ENCODE measurements at places on chromosomes 6 and 20.

GRCh38 chr6:105966481-105966880 lies 119.7 kb upstream of the PRDM1 start:
- DNase-seq: no peak

DNA sequence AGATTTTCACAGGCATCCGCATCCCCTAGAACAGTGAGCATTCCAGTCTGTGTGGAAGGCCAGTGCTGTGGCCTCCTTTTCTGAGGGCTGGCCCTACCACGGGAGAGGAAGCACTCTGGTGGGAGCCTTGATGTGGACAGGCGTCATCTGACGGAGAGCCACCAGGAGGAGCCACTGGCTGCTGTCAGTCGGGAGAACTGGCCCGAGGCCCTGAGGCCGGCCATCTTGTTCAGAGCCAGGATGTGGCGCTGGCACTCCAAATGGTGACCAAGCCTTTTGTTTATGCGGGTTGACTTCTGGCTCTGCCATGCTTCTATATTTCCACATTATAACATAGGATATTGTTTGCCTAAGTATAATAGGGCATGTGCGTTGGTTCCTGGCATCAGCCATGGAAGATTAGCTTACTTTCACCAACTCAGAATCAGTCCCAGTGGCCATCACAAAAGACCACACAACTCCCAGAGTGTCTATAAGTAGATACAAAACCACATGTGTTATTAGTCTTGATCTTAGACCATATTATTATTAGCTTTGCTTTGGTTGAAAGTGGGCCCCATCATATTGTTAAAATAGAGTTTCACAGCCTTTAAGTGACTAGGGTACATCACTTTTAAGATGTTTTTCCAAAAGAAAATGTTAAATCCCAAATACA lies 273.9 kb upstream of the TAB2 start:
- DNase-seq: no peak

GRCh38 chr6:117034971-117035370 lies 157.9 kb downstream of the RFX6 start:
- DNase-seq: no peak

DNA sequence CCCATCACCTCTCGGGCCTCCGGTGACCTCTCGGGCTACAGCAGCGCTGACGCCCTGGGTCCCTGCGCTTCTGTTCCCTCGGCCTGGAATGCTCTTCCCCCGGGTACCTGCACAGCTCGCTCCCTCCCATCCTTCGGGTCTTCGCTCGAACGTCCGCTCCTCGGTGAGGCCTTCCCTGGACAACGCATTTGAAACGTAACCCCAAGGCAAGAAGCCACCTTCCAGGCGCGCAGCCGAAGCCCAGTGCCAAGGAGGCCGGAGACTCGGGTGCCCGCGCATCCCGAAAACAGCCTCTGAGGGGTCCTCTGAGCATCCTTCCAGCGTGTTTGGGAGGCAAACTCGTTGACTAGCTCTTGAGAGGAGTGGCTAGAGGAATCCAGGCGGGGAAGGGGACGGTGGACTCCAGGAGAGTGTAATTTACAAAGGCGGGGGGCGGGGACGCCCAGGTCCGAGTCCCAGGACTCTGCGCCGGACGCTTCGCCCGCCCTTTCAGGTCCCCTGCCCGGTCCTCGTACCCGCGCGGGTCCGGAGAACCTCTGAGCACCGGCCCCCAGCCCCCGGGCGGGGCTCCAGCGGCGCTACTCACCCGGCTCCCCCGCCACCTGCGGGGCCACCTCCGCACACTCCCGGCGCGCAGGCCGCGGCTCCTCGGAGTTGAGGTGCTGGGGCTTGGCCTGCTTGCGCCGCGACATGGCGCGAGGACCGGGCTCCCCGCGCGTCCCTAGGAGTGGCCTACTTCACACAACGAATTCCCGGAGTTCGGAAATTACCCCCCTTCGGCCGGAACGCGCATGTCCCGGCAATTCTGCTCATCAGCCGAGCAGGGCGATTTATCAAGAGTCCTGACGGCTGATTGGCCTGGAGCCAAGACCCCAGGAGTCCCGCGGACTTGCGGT lies 86.8 kb downstream of the ZFP64 start:
- DNase-seq: no peak

- DNase-seq: no peak
These were observed 115.7 kb upstream of the SALL4 start for GRCh38 chr20:51917886-51918535.

- DNase-seq: no peak
These were observed 6.9 kb upstream of the SMIM28 start for GRCh38 chr6:138370631-138371451.

- DNase-seq: no peak
These were observed 9.4 kb downstream of the MAS1 start for GRCh38 chr6:159899994-159900745.

GRCh38 chr6:12578097-12578496 lies 138.5 kb upstream of the PHACTR1 start:
- no peak for DNase-seq

DNA sequence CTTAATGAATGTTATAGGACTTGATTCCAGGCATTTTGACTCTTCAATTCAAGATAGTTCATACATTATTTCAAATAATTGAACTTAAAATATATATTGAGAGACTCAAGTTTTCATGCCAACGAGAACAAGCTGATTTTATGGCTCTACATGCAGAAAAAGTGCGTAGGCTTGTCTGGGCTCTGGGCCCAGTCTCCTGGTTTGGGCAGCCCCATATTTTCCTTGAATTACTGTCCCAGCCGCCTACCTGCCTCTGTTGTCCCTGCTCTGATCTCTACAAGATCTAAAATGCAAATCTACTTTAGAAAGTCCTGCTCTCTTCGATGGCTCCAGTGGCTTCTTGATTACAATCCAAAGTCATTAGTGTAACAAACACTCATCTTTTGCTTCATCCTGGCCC lies 537.4 kb upstream of the CHD6 start:
- no peak for DNase-seq

GRCh38 chr6:25312703-25313102 lies 33.5 kb downstream of the CARMIL1 start:
- DNase-seq: no peak

GRCh38 chr6:78909391-78909790 lies 42.0 kb downstream of the IRAK1BP1 start:
- no peak for DNase-seq

- DNase-seq: no peak
These were observed 245.1 kb downstream of the ERMARD start for GRCh38 chr6:169996378-169997051.

GRCh38 chr20:3077618-3078134 lies 6.3 kb downstream of the OXT start:
- no peak for DNase-seq

- no peak for DNase-seq
These were observed 5.0 kb downstream of the DST start for GRCh38 chr6:56637640-56638039.

DNA sequence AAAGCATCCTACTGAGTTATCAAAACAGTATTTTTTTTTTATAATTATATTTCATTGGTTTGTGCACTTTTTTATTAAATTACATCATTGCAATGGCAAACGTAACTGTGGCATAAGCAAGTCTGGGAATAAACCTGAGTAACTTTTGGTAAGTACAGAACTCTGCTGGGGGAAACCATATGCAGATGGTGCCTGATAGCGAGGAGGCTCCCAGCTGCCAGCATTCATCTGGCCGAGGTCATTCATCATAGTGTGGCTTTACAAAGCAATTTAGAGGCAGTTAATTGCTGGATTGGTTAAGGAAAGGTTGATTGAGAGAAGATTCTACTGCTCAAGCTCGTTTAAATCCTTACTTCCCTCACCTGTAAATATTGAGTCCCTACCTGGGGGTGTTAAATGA lies 52.6 kb downstream of the HECA start:
- no peak for DNase-seq

DNA sequence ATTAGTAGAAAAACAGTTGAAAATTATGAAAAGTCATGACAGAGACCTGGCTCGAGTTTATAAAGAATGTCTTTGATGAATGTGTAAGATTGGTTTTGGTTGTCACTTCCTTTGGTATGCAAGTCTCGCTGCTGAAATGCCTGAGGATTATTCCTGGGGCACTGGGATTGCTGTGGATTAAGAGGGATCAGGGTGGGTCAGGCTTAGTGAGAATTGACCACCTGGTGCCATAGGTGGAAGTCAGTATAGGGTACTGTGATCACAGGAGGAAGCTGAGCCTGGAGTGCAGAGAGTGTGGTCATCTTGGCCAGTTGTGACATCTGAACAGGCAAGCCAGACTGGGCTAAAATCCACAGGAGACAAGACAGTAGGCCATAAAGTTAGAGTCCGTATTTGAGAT lies 34.9 kb downstream of the CEP43 start:
- DNase-seq: no peak

DNA sequence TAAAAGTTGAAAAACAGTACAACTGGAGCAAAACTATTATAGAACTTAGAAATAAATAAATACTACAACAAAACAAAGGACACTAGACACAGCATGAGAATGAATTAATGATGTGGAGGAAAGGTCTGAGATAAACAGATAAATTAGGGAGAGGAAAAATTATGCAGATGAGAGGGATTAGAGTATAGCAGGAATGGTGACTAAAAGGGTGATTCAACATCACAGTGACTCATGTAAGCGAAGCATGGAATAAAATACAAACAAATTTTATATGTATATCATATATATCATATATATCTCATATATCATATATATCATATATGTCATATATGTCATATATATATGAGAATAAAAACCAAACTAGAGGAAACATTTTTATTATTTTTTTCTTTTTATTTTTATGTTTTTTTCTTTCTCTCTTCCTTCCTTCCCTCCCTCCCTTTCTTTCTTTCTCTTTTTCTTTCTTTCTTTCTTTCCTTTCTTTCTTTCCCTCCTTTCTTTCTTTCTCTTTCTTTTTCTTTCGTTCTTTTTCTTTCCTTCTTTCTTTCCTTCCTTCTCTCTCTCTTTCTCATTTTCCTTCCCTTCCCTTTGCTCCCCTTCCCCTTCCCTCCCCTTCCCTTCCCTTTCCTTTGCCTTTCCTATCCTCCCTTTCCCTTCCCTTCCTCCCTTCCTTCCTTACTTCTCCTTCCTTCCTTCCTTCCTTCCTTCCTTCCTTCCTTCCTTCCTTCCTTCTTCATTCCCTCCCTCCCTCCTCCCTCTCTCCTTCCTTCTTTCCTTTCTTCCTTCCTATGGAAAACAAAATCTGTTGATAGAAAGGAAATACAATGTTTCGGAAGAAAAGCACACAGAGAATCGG lies 1014.6 kb downstream of the GRIK2 start:
- no peak for DNase-seq

DNA sequence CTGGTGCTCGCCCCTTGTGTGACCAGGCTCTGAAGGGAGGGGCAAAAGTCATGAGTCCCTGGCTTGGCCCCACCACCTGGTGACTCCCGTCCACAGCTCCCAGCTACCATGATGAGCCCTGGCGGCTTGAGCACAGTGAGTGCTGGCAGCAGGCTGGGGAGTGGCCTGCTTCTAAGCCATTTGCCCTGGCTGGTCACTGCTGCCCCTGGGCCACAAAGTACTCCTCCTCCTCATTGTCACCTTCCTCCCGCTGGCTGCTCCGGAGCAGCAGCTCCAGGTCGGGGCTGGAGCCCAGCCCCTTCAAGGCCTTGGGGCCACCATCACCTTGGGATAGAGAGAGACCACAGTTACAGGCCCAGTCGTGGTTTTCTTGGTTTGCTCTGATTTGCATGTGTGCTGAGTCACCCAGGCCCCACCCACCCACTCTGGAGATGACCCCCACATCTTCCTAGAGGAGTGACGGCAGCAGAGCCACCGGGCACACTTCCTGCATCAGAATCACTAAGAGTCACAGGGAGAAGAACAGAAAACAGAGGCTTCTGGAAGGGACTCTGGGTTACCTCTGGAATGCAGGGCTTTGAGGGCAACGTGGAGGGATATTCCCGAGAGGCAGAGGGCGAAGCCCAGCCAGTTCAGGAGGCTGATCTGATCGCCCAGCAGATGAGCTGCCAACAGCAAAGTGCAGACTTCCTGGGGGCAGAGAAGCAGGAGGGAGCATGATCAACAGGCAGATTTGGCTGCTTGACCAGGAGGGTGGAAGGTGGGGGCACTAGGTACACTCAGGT lies 42.1 kb upstream of the CDH22 start:
- DNase-seq: no peak

GRCh38 chr6:139763468-139764210 lies 389.2 kb upstream of the CITED2 start:
- DNase-seq: no peak

GRCh38 chr6:147903321-147903720 lies 394.8 kb downstream of the SAMD5 start:
- DNase-seq: no peak

DNA sequence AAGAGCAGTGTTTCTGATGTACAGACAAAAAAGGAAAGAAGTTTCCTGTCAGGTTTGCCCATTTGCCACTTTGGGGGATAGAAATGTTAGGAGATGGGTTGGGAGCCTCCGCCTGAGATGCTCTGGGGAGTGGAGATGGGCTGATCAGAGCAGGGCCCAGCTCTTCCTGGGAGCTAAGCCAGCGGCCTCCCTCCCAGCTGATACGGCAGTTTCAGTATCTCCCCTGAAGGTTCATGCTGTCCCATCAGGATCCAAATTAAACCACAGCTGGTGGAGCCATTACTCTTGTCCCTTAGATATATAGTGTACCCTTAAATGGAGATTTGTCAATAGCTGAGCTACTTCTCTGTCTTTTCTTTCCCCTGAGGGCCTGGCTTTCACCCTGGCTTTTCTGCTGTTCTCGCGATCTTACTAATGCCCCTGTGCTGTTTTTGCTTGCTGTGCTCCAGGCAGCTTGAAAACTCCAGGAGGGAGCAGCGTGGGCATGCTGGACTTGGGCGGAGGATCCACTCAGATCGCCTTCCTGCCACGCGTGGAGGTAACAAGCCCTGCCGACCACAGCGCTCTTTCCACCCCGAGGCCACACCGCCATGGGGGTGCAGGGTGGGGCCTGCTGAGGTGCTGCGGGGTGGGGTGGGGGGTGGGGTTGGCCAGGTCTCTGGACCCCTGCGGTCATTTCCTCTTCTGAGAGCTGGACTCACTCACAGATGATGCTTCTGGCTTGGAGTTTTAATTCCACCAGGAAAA lies 20.9 kb downstream of the ENTPD6 start:
- no peak for DNase-seq

DNA sequence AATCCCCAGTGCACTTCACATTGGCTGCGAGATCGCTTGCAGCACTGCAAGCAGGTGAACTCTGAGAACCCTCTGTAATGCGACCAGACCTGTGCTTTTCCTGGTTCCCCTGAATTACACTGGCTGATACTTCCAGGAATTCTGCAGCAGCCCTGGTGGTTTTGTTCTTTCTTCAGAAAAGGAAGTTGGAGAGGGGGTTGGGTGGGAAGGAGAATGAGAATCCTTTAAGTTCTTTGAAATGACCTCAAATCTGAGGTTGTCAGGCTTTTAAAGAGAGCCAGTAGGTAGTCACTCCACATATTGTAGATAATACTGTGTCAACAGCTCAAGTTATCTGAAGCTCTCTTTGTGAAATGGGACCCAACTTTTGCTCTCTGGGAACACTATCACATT lies 62.4 kb downstream of the GCNT2 start:
- DNase-seq: no peak

Data from stimulated activated CD8-positive, alpha-beta memory T cell treated with anti-CD3 and anti-CD28 coated beads, Interleukin-15, amount 100 ng/mL, for 4 hours (primary cell).